ENCODE measurements at places on chromosomes 7 and 10.

DNA sequence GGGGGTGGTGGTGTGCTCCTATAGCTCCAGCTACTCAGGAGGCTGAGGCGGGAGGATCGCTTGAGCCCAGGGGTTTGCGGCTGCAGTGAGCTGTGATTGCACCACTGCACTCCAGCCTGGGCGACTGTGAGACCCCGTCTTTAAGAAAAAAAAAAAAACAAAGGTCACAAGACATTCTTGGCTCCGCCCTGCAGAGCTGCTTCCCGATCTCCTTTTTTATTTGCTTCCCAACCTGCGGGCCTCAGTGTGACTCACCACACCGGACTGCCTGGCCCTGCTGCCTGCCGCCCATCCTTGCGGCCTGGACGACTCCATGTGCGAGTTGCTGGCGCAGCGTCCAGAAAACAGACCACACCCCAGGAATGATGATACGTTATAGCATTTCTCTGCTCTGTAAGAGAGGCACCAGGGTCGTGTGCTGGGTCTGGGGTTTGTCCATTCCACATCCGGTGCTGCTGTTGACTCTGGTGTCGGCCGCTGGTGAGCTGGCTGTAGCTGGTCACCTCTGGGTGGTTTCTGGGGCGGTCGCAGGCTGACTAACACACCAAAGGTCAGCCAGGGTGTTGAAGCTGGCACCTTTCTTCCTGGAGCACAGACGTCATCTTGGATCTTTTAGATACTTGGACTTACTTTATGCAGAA, 123.6 kb downstream of the TCF7L2 start:
- no peak for DNase-seq

- DNase-seq = no peak
Observed at GRCh38 chr7:16900209-16900768, 18.5 kb upstream of the AGR3 start.

GRCh38 chr10:47261556-47261955, 38.4 kb upstream of the GDF10 start:
- no peak for DNase-seq

DNA sequence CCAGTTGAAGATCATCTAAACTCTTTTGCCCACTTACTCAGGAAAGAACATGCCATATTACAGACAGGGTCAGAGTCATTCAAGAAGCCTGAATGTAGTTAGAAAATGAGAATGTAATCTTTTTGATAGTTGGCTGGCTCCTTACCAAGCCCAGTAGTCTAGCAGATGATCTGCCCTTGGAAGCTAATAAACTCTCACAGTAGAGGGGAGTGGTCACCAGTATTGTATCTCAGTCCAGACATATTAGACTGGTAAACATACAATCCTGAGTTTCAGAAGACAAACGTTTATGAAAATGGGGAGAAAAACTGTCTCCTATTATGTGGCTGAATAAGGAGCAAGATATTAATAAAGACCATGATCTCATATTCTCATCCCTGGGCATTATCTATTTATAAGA, 65.3 kb downstream of the SEPTIN7 start:
- DNase-seq = no peak

DNA sequence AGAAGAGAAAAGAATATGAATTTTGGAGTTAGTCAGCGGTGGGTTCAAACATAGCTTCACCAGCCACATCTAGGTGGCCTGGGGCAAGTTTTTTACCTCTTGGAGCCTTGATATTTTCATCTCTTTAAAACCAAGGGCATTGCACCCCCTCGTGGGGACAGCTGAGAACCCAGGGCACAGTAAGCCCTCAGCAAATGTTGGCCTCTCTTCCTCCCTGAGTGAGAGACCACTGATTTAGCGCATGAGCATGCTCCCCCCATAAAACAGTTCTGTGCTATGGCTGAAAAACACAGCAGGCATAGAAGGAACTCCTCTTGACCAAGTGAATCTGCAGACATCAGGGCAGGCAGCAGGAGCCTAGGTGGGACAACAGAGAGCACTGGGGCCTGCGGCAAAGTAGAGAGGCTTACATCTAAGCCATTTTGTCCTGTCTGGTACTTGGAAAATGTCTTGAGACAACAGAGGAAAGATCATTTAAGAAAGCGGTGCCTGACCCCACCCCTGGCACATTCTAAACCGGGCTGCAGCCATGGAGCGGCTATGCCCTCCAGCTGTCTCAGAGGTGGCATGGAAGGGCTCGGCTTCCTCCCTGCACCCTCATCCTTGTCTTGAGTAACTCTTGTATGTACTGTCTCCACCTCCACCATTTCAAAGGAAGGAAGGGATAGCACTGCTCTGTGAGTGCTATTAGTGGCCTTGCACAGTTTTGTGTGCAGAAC, 94.7 kb downstream of the ARHGAP22 start:
- DNase-seq = no peak

DNA sequence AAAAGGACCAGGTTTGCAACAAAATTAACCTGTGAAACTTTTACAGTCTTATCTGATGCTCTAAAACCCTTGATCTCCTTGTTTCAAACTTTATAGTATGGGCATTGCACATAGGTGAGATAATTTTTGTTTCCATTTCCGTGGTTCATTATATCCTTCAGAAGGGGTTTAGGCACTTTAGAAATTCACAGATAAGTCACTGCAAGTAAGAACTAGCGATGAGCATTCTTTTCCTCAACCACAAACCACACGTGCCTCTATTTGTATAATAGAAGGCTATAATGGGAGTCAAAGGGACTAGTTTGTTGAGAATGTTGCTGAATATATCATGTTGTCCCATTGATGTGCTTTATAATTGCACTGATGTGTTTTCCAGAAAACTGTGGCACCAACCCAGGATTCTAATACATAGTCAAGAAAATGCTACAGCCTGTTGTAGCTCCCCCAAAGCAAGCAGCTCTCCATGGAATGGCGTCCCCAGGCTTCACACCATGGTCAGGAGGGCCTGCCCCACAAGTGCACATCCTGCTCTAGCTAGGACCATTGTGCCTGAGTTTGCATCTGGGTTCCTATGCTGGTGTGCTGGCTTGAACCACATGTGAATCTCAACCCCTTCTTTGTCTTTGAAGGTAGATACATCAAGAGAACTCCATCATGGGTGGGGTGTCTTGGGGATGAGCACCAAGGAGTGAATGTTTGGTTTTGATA, 14.0 kb upstream of the ATXN7L1 start:
- no peak for DNase-seq

GRCh38 chr10:67853512-67853911, 15.5 kb upstream of the DNAJC12 start:
- DNase-seq = no peak

DNA sequence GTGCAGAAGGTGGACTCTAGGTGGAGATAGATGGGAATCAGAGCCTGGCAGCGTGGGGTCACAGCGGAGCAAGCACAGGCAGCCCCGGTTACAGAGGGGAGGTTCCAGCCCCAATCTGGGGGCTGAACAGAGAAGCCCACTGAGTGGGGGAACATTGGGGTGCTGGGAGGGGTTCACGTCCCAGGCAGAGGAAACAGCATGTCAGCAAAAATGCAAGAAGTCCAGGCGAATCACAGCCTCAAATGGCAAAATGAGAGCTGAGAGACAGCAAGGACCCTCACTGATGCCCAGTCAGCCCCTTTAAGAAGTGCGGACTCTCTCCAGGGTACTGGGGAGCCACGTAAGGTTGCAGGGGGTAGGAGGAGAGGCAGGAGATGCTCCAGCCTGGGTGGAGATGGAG, 62.0 kb downstream of the ELFN1 start:
- no peak for DNase-seq

GRCh38 chr10:53983431-53983830, 817.6 kb downstream of the PCDH15 start:
- no peak for DNase-seq

DNA sequence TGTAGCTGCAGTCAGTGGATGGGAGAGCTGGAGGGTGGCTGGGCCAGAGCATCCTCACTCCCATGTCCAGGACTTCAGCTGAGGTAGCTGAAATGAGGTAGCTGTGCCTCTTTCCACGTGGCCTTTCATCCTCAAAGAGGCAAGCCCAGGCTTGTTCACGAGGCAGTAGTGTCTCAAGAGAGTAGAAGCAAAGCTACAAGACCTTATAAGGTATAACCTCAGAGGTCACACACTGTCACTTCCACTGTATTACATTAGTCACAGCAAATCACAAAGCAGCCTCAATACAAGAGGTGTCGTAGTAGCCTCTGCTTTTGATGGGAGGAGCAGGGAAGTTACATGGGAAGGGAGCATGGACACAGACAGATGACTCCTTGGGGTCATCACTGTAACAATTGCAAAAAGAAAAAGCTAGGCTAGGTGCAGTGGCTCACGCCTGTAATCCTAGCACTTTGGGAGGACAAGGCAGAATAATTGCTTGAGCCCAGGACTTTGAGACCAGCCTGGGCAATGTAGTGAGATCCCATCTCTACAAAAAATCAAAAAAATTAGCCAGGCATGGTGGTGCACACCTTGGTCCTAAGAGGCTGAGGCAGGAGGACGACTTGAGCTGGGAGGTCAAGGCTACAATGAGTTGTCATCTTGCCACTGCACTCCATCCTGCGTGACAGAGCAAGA, 97.5 kb downstream of the SKIDA1 start:
- no peak for DNase-seq

DNA sequence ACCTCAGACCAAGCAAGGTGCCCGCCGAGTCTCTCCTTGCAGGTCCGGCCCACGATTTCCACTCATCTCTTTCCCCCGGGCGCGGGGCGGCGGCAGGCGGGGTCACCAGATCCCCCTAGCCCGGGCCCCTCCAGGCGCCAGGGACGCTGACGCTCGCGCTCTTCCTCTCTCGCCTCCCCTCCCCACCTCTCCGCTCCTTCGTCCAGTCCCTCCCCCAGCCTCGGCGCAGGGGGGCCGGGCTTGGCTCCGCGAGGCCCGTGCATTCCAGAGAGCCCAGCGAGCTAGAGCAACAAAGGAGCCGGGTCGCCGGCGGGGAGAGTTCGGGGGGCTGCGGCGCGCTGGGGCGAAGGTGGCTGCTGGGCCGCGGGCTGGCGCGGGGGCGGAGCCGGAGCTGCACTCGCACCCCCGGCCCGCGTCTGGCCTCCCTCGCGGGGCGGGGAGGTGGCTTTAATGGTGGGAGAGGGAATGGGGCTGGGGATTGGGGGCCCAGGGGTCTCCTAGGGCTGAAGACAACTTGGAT, at the start of gene SMO:
TSS of gene SMO (plus strand) at position 262 of the 520 bp plus-strand sequence. CDS start 519 bp downstream, outside the sequence.
- no peak for DNase-seq

All from CD4-positive, alpha-beta T cell (primary cell).